A549 treated with CpdA at 1 μM for 4 hours (cell line): ENCODE measurements at places on chromosomes 1 and 21. TPM values are rescaled to one million over a fixed set of nuclear protein-coding genes. Genes with fewer than 3 reads are reported as not detected.

GPR25 gene
- not detected in 5 replicates for total RNA-seq

ANGPTL3 gene
- not detected in 5 replicates for total RNA-seq

TMPRSS3 gene
- total RNA-seq = 0.09 to 0.52 TPM (median 0.37 TPM) in 4 of 5 replicates, not detected in the other

PRAMEF9 gene
- total RNA-seq = not detected in 5 replicates

TOR3A gene
- 41.8 to 46.9 TPM (median 44.2 TPM) in 5 replicates for total RNA-seq

SLC9C2 gene
- not detected in 5 replicates for total RNA-seq

ORC1 gene
- total RNA-seq = 18.0 to 21.4 TPM (median 19.0 TPM) in 5 replicates

OR2AK2 gene
- not detected in 5 replicates for total RNA-seq

SMYD2 gene
- total RNA-seq = 30.7 to 33.5 TPM (median 32.1 TPM) in 5 replicates

OLIG2 gene
- total RNA-seq = not detected in 5 replicates

FAM151A gene
- total RNA-seq = not detected in 5 replicates
